ENCODE measurements at places on chromosomes 5 and 9.

GRCh38 chr5:22521521-22521920 is 331.6 kb downstream of the CDH12 start:
- no peak overlapping the region for H3K4me3 ChIP-seq
- H3K4me1 ChIP-seq, result no peaks in the 10 kb centered on the region
- H3K36me3 ChIP-seq, result no peaks in the 10 kb centered on the region
- H3K27me3 ChIP-seq, result no peaks in the 10 kb centered on the region

- peaks cover 55% of the 10 kb centered on the region for H3K36me3 ChIP-seq
- peaks cover 16% of the 10 kb centered on the region for H3K4me1 ChIP-seq
- no peaks in the 10 kb centered on the region for H3K27me3 ChIP-seq
- peak overlapping the region; percentile 78 for H3K4me3 ChIP-seq
Measured at GRCh38 chr9:72363908-72364678, 915 bp downstream of the ZFAND5 start.

DNA sequence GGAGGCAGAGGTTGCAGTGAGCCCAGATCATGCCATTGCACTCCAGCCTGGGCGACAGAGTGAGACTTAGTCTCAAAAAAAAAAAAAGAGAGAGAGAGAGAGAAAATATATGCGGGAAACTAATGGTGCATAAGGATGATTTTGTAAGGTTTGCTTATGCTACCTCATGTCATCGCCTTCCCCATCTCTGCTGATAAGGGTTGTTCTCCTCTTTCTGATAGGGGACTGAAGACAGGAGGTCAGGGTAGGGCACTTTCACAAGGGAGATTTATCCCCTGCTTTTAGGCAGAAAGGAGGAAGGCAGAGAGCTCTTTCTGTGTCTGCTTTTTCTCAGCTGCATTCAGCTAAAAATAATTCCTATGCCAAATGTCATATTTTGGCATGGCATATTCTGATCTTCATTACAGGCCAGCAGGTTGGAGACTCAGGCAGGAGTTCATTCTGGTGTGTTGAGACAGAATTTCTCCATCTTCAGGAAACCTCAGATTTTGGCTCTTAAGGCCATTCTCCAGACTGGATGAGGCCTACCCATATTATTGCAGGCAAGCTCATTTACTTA is 220.2 kb downstream of the AUH start:
- no peaks in the 10 kb centered on the region for H3K27me3 ChIP-seq
- H3K4me1 ChIP-seq, result peaks cover 17% of the 10 kb centered on the region
- no peak for DNase-seq
- no peaks in the 10 kb centered on the region for H3K36me3 ChIP-seq
- no peak overlapping the region for H3K4me3 ChIP-seq
- peak overlapping the region; percentile 6 for H3K27ac ChIP-seq

DNA sequence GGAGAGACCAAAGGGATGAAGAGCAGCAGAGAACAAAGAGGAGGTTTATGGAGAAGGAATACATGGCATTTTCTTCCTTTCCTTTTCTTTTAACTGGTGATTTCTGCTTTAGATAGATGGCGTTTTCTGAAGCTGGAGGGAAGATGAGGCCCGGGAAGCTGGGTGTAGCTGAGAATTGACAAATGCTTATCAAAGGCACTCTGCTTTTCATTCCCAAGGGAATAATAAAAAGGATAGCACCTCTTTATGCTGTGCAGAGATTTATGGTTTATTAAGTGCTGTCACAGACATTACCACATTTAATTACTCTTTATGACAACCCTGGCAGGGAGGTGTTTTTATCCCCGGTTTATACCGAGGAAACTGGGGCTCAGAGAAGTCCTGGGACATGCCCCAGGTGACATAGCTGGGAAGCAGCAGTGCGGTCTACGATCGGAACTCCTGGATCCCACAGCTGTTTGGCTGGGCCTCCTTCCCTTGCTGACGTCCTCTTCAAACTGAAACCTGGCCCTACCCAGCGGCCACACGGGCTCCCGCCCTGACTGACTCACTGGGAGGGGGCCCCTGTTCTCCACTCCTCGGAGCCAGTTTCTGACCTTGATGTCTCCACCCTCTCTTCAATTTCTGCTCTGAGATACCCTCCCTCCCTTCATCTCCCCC is 8.2 kb upstream of the EPB41L4B start:
- peaks cover 66% of the 10 kb centered on the region for H3K4me1 ChIP-seq
- DNase-seq, result peak; percentile 90
- no peaks in the 10 kb centered on the region for H3K27me3 ChIP-seq
- H3K36me3 ChIP-seq, result no peaks in the 10 kb centered on the region
- peak overlapping the region; percentile 92 for H3K27ac ChIP-seq

DNA sequence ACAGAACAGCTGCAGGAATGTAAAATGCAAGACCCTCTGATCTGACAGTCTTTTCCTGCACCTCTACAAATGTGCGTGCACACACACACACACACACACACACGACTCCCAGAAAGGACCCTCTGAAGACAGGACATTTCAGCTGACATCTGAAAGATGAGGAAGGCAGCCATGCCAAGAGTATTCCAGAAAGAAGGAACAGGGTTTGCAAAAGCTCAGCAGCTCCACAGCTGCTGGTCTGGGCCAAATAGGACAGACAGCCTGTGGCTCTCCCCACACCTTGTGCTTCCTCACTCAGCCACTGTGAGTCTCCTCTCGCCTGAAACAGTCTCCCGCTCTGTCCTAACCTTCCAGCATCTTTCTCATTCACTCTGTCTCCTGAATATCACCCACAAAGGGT is 189.0 kb downstream of the PALM2AKAP2 start:
- H3K27ac ChIP-seq, result peak overlapping the region; percentile 55
- peak; percentile 26 for DNase-seq
- H3K27me3 ChIP-seq, result no peaks in the 10 kb centered on the region
- no peak overlapping the region for H3K4me3 ChIP-seq
- no peaks in the 10 kb centered on the region for H3K36me3 ChIP-seq

DNA sequence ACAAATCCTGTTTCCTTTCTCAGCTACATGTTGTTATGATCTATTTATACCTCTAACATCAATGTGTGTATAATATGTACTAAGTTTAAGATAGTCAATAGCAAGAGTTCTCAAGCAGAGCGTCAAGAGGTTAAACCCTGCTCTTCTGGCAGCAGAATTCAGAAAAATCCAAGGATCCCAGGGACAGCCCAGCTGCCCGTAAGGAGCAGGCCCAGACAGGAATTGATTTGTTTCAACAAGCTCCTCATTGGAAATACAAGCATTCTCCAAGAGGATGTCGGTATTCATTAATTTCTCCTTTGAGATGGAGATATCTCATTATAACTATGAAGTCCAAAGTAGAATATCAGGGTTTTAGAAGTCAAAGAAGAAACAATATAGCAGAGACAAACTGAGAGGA is 14.9 kb downstream of the EFNA5 start:
- H3K27me3 ChIP-seq, result no peaks in the 10 kb centered on the region
- peaks cover 14% of the 10 kb centered on the region for H3K36me3 ChIP-seq
- H3K4me1 ChIP-seq, result peaks cover 33% of the 10 kb centered on the region

Data from MCF 10A (cell line).